ENCODE measurements at places on chromosomes 3 and 15.

DNA sequence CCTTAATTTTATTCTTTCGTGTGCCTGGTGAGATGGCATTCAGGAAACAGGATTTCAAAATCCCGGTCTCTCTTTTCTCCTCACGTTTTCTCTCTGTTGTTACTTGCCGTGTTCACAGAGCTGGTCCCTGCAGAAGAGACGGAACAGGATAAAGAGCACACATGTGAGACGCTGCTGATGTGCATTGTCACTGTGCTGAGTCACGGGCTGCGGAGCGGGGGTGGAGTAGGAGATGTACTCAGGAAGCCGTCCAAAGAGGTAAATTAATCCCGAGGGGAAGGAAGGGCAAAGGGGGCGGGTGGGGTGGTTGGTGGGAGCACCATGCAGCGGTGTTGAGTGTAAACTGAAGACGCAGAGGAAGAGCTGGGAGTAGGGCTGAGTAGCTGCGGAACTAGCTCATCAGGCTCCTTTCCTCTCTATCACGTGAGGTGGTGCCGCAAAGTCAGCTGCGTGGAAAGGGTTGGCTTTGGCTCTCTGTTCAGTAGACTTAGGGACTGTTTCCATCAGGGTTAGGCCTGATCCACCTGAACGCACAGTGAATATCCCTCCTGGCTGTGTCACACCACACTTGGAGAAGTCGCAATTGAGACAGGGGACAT lies 164.8 kb upstream of the BHLHE40 start:
- no peak for DNase-seq

DNA sequence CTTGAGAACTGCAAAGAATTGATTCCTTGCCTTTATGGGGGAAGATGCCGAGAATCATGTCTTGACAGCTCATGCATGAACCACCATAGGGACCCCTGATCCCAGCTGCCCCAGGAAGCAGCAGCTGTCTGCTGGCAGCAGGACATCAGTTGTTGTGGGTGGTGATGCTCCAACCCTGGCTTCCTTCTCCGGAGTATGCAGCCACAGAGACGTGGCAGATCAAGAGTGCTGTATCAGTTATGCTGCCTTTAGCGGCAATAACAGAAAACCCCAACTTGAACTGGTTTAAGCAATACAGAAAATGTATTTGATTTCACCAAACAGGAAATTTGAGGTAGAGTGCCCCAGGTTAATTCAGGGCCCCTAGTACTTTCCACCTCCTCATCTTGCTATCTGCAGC lies 92.2 kb upstream of the TNFAIP8L3 start:
- no peak for DNase-seq

DNA sequence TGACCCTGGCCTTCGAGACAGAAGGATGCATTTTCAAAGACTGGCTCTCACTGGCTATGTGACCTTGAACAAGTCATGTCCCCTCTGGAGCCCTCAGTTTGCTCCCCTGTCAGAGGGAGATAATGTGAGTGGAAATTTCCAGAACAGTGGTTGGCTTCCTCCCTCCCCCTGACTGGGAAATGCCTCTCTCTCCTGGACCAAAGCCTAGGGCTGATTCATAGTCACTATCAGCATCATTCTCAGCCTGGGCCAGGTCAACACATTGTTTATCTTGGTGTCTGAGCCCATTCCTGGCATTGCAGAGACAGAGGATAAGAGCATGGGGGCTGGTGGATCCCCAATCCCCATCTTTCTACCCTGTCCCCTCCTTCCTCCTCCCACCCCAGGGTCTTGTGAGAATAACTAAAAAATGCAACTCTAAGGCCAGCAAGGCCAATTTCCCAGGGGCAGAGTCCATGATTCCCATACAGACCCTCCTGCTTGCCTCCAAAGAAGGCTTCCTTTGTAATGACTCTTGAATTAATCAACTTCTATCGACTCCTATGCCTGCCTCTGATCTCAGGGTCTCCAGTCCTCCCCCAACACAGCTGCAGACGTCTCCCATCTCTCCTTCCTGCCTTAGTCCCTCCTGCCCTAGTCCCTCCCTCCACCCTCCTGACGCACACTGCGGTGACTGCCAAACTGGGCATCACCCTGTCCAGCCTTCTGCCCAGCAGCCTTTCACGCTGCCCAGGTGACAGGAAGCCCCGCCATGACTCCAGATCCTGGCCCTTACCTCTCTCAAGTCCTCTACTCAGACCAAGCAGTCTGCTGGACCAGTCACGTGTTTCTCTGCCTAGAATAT lies 35.4 kb upstream of the CORO2B start:
- no peak for DNase-seq

- no peak for DNase-seq
These were observed 151.5 kb downstream of the B3GALNT1 start for GRCh38 chr3:160953686-160954085.

GRCh38 chr3:187987924-187988323 lies 166.0 kb upstream of the LPP start:
- no peak for DNase-seq

DNA sequence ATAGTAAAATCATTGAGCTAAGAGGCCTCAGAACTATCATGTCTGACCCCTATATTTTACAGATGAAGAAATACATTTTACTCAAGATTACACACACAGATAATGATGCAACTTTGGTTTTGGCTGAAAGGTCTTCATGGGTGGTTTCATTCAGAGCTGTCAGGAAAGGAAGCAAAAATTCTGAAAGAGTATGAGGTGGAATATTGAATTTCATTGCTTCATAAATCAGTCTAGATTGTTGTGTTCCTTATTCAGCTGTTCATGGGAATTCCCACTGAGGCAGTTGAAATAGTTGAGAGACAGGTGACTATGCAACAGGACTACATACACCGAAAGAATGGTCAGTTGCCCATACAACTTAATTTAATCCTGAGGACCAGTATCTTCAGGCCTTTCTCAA lies 39.4 kb downstream of the CD200 start:
- no peak for DNase-seq

GRCh38 chr3:181824961-181825360 lies 113.2 kb downstream of the SOX2 start:
- peak; percentile 8 for DNase-seq

- DNase-seq = no peak
These were observed 12.6 kb downstream of the PTH1R start for GRCh38 chr3:46890132-46890531.

- no peak for DNase-seq
These were observed 88.2 kb downstream of the CPN2 start for GRCh38 chr3:194262925-194263305.

DNA sequence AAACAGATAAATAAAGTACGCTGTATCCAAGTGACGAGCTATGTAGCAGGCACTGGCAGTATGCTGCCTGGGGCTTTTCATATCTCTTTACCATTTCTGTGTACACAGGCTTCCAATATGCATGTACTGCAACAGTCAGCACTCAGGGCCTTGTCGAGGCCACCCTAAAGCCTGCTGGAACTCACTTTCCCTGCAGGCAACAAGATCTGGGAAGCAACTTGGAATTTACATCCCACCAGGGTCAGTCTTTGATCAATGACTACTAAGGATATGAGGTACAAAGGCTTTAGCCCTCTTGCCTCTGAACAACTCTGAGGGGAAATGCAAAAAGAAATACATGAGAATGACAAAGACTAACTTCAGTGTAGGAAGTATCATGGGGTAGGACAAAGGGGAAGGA lies 101.8 kb upstream of the ARL6 start:
- no peak for DNase-seq

Measured in retina (tissue), 1 donor.